Thoracic aorta (tissue), 2 donors: ENCODE measurements at places on chromosomes 6 and 20. TPM values are rescaled to one million over a fixed set of nuclear protein-coding genes. Genes with fewer than 3 reads are reported as not detected.

The BTN1A1 gene
- not detected for total RNA-seq

The BRPF3 gene
- 29.2 TPM for total RNA-seq

The NR2E1 gene
- not detected for total RNA-seq

The DEFB132 gene
- not detected for total RNA-seq

The TRDN gene
- not detected for total RNA-seq

The CFB gene
- total RNA-seq, result 55.2 TPM

The SEL1L2 gene
- not detected for total RNA-seq

The IL20RA gene
- 1.2 TPM for total RNA-seq

The NNAT gene
- not detected for total RNA-seq

The DEFB119 gene
- not detected for total RNA-seq

The CNKSR3 gene
- 22.9 TPM for total RNA-seq

The HLA-DQA1 gene
- 24.4 TPM for total RNA-seq

The CRISP3 gene
- not detected for total RNA-seq

The MLN gene
- not detected for total RNA-seq

The HUS1B gene
- 2.6 TPM for total RNA-seq

The PARD6B gene
- total RNA-seq, result 10.7 TPM

The NKX2-4 gene
- not detected for total RNA-seq

The ZC3H12D gene
- 3.8 TPM for total RNA-seq

The HSF2 gene
- total RNA-seq, result 19.1 TPM

The PXDC1 gene
- total RNA-seq, result 488 TPM

The SAPCD1 gene
- 13.3 TPM for total RNA-seq
